ENCODE measurements at places on chromosomes 4 and X.

- no peak for DNase-seq
Observed at GRCh38 chrX:108304210-108304609, 134.0 kb downstream of the COL4A6 start.

GRCh38 chrX:26026179-26026578, 112.0 kb upstream of the MAGEB18 start:
- no peak for DNase-seq

- no peak for DNase-seq
Observed at GRCh38 chr4:94349193-94349592, 6.6 kb upstream of the HPGDS start.

DNA sequence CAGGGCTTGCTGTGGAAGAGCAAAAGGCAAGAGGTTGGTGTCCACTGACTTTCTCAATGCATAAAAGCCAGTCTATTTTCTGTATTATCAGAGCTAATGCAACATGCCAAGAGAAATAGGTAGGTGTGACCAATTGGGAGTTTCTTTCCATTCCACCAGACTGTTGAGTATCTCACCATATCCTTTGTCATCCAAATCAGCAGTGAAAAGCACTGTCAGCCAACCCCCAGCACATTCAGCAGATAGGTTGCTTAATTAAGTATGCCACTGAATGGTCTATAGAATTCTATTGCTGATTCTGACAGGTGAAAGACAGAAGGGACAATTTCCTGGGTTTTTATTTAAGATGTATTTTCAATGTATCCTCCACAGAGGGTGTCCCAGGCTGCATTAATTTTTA, 139.8 kb downstream of the HS6ST2 start:
- no peak for DNase-seq

- no peak for DNase-seq
Observed at GRCh38 chr4:100889401-100889800, 371.6 kb upstream of the EMCN start.

DNA sequence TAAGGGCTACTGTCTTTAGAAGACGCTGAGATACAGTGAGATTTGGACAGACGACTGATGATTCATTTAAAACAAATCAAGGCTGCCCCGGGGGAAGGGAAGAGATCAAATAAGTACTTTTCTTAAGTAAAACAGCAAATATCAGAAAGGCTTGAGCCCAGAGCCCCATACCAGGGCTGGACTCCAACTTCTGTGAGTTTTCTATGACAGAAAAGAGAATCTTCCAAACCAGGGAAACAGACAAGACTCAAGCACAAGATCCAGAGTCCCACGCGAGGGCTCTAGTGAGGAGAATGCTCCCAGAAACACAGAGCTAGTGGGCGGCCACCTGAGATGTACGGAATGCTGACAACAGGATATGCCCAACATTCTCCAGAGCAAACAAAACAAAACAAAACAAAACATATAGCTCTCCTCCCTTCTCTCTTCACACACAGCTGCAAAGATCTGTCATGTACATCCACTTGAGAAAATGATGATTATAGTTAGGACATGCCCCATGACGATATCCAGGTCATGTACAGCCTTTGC, 13.1 kb downstream of the ACSL1 start:
- DNase-seq, result no peak

Measured in stimulated activated CD8-positive, alpha-beta memory T cell treated with anti-CD3 and anti-CD28 coated beads, Interleukin-7, amount 100 ng/mL, for 1 hour (primary cell).